ENCODE measurements at places on chromosomes 2 and 18. TPM values are rescaled to one million over a fixed set of nuclear protein-coding genes. Genes with fewer than 3 reads are reported as not detected.

DNA sequence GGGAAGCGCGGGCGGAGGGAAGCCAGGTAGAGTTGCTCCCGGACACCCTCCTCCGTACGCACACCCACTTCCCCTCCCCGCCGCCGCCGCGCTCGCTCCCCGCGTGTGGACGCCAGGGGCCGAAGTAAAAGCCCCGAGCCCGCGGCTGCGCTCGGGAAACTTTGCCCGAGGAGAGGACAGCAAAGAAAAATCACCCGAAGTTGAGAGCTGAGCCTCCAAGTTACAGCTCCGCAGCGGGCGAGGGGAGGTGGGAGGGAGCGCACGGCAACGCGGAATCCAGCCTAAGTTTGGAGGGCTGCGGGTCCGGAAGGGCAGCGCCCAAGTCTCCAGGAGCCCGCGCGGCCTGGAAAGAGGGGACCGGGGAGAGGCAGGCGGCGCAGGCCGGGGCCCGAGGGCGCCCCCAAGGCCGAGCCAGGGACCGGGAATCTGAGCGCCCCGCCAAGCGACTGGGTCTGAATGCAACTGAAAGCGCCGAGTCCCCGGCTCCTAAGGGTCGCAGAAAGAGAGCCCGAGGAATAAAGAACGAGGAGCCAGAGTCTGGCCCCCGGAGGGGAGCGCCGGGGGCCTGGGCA, 706 bp upstream of the BCL11A start:
- DNase-seq = peak; percentile 47

- DNase-seq = no peak
These were observed 2193.8 kb upstream of the PIK3C3 start for GRCh38 chr18:39761273-39761672.

- DNase-seq = no peak
These were observed at the start of gene VAMP8 for GRCh38 chr2:85577386-85578242. Gene VAMP8, plus strand, starts transcription at chr2:85577586. Its CDS starts 61 bp downstream, at chr2:85577647.

GRCh38 chr2:69221512-69221911, 165.5 kb downstream of the GFPT1 start:
- DNase-seq = no peak

DNA sequence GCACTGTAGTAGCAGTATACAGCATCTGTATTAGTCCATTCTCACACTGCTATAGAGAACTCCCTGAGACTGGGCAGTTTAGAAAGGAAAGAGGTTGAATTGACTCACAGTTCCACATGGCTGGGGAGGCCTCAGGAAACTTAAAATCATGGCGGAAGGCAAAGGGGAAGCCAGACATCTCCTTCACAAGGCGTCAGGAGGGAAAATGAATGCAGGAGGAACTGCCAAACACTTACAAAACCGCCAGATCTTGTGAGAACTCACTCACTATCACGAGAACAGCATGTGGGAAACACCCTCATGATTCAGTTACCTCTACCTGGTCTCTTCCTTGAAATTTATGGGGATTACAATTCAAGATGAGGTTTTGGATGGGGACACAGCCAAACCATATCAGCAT, 25.4 kb downstream of the MAP4K4 start:
- DNase-seq = no peak

DNA sequence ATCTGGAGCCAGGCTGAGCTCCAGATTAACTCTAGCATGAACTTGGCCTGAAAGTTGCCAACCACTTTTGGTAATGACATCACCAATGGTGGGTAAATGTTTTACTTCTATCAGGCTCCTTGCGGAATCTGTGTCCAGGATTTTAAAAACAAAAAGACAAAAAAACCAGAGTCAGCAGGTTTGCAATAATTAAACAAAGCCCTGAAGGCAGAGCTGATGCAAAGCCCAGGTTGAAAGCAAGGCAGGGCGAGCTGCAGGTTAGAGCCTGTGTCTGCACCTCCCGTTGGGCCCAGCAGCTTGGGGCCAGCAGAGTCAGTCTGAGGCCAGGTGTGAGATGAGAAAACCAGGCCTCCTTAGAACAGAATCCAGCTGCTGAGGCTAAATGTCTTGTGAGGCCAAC, 29.1 kb upstream of the ALK start:
- DNase-seq = no peak

GRCh38 chr2:96520697-96521096, 15.5 kb upstream of the NEURL3 start:
- DNase-seq = no peak

DNA sequence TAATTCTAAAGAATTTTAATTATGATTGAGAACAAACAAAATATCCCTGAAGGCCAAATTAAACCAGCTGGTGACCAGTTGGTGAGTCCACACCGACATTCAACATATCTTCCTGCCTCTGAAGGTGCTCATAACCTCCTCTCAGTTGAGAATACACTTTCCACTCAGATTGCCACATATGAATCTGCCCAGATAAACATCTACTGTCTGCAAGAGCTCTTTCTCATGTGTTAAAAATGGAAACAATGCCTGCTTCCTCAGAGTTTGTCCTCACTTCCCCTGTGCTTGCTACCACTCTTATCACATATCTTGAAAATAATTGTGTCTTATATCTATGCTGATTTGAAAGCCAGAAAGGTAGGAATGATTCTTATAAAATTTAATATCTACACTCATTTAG, 177.7 kb upstream of the GULP1 start:
- peak; percentile 44 for DNase-seq

GRCh38 chr2:97936199-97936598, 59.5 kb downstream of the TMEM131 start:
- DNase-seq = no peak

DNA sequence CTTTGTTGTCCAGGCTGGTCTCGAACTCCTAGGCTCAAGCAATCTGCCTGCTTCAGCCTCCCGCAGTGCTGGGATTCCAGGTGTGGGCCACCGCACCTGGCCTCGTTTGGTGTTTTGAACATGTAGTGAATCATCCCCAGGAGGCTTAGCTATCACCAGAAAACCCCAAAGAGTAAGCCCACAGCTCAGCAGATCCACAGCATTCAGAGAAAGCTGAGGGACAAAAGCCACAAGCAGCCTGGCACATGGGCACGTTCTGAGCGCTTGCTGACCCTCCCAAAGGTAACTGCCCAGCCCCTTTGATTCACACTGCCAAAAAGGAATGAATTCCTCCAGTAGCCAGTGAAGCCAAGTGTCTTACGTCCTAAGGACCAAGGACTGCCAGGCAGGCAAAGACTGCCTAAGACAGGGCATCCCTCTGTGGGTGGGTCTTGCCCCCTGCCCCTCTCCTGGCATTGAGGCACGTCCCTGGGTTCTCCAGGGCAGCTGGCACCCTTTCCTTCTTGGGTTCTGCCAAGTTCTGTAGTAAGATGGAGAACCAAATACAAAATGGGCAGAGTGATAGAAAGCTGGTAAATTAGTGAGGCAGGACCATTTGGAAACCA, 31.7 kb downstream of the MBP start:
- no peak for DNase-seq

IL18R1 gene
- polyA plus RNA-seq = 0.11 TPM

PAPOLG gene
- polyA plus RNA-seq = 2.1 TPM

ABCG8 gene
- polyA plus RNA-seq = not detected

REG3A gene
- not detected for polyA plus RNA-seq

PSMG2 gene
- 36.0 TPM for polyA plus RNA-seq

Data from SK-N-SH (cell line).